ENCODE measurements at places on chromosomes 2 and 18. TPM values are rescaled to one million over a fixed set of nuclear protein-coding genes. Genes with fewer than 3 reads are reported as not detected.

Gene SPR
- total RNA-seq, result 26.3 TPM

GRCh38 chr2:25938345-25938744 is 44.0 kb downstream of the KIF3C start:
- no peak for DNase-seq

GRCh38 chr2:198710562-198710961 is 747.2 kb downstream of the SATB2 start:
- no peak for DNase-seq

GRCh38 chr2:74414881-74415761 is 6.3 kb downstream of the C2orf81 start:
- peak; percentile 10 for DNase-seq

GRCh38 chr2:114265261-114265660 is 177.2 kb upstream of the DPP10 start:
- no peak for DNase-seq

DNA sequence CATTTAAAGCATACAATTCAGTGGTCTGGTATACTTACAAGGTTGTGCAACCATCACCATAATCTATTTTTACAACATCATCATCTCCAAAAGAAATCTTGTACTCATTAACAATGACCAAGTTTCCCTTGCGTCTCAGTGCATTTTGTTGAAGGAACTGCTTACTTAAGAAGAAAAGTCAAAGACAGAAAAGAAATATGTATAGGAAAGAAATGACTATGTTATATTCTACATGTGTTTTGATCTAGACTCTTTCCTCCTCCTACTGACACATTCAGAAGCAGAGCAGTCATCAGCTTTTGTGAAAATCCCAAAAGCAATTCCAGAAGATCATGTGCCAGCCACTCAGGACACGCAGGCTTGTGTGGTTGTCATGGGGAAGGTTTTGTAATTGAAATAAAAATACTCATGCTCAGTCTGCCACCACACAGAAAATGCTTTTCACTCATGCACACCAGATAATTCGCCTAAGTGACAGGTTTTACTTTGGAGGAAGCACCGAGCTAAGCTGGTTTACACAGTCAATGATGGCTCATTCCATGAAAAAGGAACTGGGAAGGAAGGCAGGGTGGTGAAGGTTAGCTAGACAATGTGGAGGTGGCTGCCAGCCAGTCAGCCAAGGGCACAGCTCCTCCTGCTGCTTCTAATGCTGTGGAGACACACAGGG is 158.5 kb upstream of the REV1 start:
- DNase-seq, result no peak

- DNase-seq, result no peak
These were observed 21.3 kb downstream of the FBLN7 start for GRCh38 chr2:112159454-112159921.

DNA sequence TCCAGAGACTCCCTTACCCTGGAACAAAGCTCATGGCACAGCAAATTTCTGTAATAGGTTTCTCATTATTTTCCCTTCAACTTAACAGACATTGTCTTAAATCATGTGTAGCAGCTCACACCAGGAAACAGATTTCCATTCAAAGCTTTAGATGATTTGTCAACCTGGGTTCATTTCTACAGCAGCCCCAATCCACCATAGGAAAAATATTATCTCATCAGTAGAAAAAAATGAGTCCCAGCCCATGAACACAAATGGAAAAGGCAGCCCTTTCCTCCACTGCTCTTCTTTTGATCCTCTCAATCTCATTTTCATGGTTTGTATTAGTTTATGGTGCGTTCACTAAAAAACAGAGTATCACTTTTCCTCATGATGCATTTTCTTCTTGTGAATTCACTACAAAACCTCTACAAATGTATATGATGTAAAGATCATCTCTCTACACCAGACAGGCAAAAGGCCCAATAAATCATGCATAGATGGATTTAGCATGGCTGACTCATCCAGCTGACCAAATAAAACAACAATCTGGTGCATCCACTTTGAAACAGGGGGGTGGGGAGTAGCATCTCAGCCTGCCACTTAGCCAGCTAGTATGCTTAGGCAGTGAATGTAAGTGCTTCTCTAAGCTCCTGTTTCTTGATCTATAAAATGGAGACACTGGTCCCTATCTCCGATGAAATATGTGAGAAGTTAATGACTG is 78.6 kb downstream of the SATB2 start:
- no peak for DNase-seq

- no peak for DNase-seq
These were observed 10.0 kb upstream of the STPG4 start for GRCh38 chr2:47165001-47165555.

- peak; percentile 34 for DNase-seq
These were observed 71.0 kb downstream of the DTNB start for GRCh38 chr2:25602333-25602723.

GRCh38 chr2:170196963-170197362 is 19.0 kb downstream of the MYO3B start:
- no peak for DNase-seq

All from endothelial cell of umbilical vein (primary cell).